ENCODE measurements at places on chromosomes 4 and X. TPM values are rescaled to one million over a fixed set of nuclear protein-coding genes. Genes with fewer than 3 reads are reported as not detected.

GRCh38 chr4:8695237-8696219 is 103.0 kb downstream of the CPZ start:
- H3K36me3 ChIP-seq: no peaks in the 10 kb centered on the region
- no peak overlapping the region for H3K27ac ChIP-seq
- no peaks in the 10 kb centered on the region for H3K4me1 ChIP-seq
- H3K4me3 ChIP-seq: no peak overlapping the region

DNA sequence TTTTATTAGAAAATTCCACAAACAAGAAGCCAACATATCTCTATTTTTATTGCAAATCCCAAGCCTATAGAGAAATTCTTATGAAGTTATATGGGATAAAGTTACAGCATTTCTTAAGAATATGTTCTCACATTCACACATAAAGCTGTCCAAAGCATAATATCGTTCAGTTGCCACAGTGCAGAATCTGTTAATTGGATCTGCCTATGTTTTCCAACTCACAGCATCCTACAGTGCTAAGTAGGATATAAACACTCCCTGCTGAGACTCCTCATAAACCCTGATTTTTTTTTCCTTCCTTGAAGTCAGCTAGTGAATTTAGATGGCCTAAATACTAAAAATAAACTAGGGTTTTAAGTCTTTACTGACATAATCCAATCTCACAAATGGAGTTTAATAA is 307.9 kb downstream of the PDGFC start:
- H3K27me3 ChIP-seq: no peaks in the 10 kb centered on the region
- no peaks in the 10 kb centered on the region for H3K36me3 ChIP-seq
- H3K27ac ChIP-seq: no peak overlapping the region
- no peak overlapping the region for H3K4me3 ChIP-seq

GRCh38 chr4:183030309-183030708 is 68.7 kb upstream of the WWC2 start:
- no peak overlapping the region for H3K27ac ChIP-seq
- H3K4me3 ChIP-seq: no peak overlapping the region
- no peaks in the 10 kb centered on the region for H3K36me3 ChIP-seq
- H3K4me1 ChIP-seq: peaks cover 6% of the 10 kb centered on the region

The PNMA5 gene
- total RNA-seq: not detected

All from HFFc6 (cell line).